ENCODE measurements at places on chromosomes 2 and 18. TPM values are rescaled to one million over a fixed set of nuclear protein-coding genes. Genes with fewer than 3 reads are reported as not detected.

GULP1 gene
- total RNA-seq, result not detected

TUBB8B gene
- not detected for total RNA-seq

DYNAP gene
- total RNA-seq, result not detected

NCKAP1 gene
- total RNA-seq, result 5.7 TPM

SERPINB3 gene
- total RNA-seq, result not detected

REG1B gene
- total RNA-seq, result not detected

STPG4 gene
- 0.32 TPM for total RNA-seq

TIGD1 gene
- total RNA-seq, result 14.5 TPM

MFF gene
- total RNA-seq, result 62.3 TPM

C2orf72 gene
- not detected for total RNA-seq

IRS1 gene
- 3.5 TPM for total RNA-seq

TEX44 gene
- not detected for total RNA-seq

OSBPL6 gene
- total RNA-seq, result not detected

CNRIP1 gene
- total RNA-seq, result not detected

CD207 gene
- not detected for total RNA-seq

Data from CD4-positive, CD25-positive, alpha-beta regulatory T cell (primary cell).